ENCODE measurements at places on chromosomes 5 and 9. TPM values are rescaled to one million over a fixed set of nuclear protein-coding genes. Genes with fewer than 3 reads are reported as not detected.

GRCh38 chr5:135747824-135748223 lies 86.6 kb upstream of the SLC25A48 start:
- no peak overlapping the region for H3K27ac ChIP-seq
- no peaks in the 10 kb centered on the region for H3K36me3 ChIP-seq
- H3K27me3 ChIP-seq = peaks cover 15% of the 10 kb centered on the region
- H3K4me3 ChIP-seq = no peak overlapping the region
- H3K4me1 ChIP-seq = no peaks in the 10 kb centered on the region

DNA sequence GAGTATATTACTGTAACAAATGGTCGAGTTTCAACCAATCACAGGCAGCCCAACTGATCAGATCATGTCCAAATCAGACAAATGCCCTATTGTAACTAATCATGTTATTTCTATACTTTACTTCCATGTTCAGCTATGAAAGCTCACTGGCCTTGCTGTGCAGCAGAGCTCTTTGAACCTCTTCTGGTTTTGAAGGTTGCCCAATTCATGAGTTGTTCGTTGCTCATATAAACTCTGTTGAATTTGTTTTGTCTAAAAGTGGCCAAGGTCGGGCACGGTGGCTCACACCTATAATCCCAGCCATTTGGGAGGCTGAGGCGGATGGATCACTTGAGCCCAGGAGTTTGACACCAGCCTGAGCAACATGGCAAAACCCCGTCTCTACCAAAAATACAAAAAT lies 21.6 kb downstream of the PDE6A start:
- no peak overlapping the region for H3K27ac ChIP-seq
- no peaks in the 10 kb centered on the region for H3K4me1 ChIP-seq
- DNase-seq = no peak
- H3K4me3 ChIP-seq = no peak overlapping the region
- peaks cover 10% of the 10 kb centered on the region for H3K27me3 ChIP-seq

DNA sequence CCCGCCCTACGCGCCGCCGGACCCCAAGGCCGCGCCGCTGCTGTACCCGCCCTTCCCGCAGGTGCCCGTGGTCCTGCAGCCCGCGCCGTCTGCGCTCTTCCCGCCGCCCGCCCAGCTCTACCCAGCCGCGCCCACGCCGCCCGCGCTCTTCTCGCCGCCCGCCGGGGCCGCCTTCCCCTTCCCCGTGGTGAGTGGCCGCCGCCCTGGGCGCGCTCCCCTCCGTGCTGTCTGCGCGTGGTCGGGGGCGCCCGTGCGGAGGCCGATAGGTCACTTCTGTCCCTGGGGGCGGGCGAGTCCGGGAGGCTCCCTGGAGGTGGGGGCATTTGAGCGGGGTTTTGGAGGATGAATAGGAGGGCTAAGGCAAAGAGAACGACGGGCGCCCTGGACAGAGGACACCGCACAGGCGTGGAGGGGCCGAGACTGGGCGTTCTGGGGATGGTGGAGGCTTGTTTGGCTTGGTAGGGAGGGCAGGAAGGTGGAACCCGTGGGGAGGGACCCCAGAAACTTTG lies 9.6 kb downstream of the PRRT1B start:
- H3K27me3 ChIP-seq = peaks cover 37% of the 10 kb centered on the region
- no peaks in the 10 kb centered on the region for H3K36me3 ChIP-seq
- DNase-seq = no peak
- H3K27ac ChIP-seq = no peak overlapping the region
- no peaks in the 10 kb centered on the region for H3K4me1 ChIP-seq
- no peak overlapping the region for H3K4me3 ChIP-seq

GRCh38 chr5:133704411-133704810 lies 92.1 kb upstream of the FSTL4 start:
- no peak overlapping the region for H3K27ac ChIP-seq
- no peak for DNase-seq
- H3K36me3 ChIP-seq = no peaks in the 10 kb centered on the region
- no peaks in the 10 kb centered on the region for H3K4me1 ChIP-seq
- H3K4me3 ChIP-seq = no peak overlapping the region
- peaks cover 10% of the 10 kb centered on the region for H3K27me3 ChIP-seq

The ZNF608 gene
- total RNA-seq = 1.0 TPM

The TSSK1B gene
- total RNA-seq = not detected

DNA sequence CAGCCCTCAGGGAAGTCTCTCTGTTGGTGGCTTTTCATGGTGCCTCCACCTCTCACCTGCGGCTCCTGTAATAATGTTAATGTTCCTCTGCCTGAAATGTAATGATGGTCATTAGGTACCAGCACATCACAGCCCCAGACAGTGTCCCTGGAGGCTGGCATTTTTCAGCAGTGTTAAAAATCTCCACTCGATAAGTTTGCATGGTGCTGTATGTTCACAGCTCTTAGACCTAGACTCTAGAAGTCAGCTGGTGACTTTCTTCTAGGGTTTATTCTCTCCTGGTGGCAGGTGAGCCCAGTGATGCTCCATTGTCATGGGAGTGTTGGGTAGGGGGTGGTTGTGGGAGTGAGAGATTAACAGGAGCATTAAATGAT lies 53.1 kb downstream of the GPR107 start:
- DNase-seq = no peak
- peaks cover 3% of the 10 kb centered on the region for H3K36me3 ChIP-seq
- H3K4me1 ChIP-seq = no peaks in the 10 kb centered on the region
- H3K27me3 ChIP-seq = no peaks in the 10 kb centered on the region
- H3K27ac ChIP-seq = no peak overlapping the region
- H3K4me3 ChIP-seq = no peak overlapping the region

DNA sequence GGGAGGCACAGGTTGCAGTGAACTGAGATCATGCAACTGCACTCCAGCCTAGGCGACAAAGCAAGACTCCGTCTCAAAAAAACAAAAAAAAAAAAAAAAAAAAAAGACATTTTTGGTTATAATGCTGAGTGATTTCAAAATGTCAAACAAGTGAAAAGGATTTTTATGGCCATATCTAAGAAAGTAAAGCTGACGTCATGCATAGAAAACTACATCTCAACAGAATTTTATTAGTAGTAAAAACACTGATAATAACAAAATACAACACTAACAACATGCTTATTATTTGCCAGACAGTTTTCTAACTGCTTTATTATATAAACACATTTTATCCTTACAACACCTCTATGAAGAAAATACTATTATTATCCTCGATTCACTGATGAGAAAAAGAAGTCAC lies 833.0 kb upstream of the WWC1 start:
- H3K4me3 ChIP-seq = no peak overlapping the region
- no peak overlapping the region for H3K27ac ChIP-seq
- no peaks in the 10 kb centered on the region for H3K36me3 ChIP-seq
- H3K27me3 ChIP-seq = no peaks in the 10 kb centered on the region
- no peaks in the 10 kb centered on the region for H3K4me1 ChIP-seq

DNA sequence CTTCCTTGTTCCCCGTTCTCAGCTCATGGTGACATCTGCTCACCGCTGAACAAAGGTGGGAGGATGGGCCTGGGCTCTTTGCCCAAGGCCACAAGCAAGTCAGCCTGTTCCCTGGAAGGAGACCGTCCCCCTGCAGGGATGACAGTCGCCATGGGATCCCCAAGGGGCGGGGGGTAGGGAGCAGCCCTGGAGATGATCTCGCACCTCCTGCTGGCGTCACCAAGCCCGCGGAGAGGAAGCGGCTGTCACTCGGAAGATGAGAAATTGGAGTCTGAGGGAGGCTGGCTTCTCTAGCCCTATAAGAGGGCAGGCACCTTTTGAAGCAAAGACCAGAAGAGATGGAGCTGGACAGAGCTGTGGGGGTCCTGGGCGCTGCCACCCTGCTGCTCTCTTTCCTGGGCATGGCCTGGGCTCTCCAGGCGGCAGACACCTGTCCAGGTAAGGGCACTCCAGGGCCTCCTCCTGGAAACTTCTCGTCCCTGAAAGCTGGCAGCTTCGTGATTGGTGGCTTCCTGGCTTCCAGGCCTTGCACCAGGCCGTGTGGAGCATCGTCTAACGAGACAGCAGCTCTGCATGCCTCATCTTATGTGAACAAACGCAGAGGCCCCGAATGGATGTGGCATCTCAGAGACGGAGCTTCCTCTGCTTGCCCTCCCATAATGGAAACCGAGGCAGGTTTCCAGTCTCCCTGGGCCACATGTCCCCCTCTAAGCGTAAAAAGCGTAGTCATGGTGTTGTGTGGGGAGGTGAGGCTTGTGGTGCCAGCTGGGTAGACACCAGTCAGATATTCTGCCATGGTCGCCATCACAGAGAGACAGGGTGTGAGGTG lies at the start of gene FCN2:
FCN2 (plus strand) TSS at position 327 of the 829 bp plus-strand sequence; CDS start at position 339, 12 bp downstream.
- H3K36me3 ChIP-seq = no peaks in the 10 kb centered on the region
- H3K27me3 ChIP-seq = peaks cover 23% of the 10 kb centered on the region
- no peak within 1 kb of the TSS for H3K27ac ChIP-seq
- no peak for DNase-seq

GRCh38 chr5:58261605-58262004 lies 198.3 kb downstream of the PLK2 start:
- H3K4me3 ChIP-seq = no peak overlapping the region
- H3K4me1 ChIP-seq = no peaks in the 10 kb centered on the region
- H3K36me3 ChIP-seq = no peaks in the 10 kb centered on the region

DNA sequence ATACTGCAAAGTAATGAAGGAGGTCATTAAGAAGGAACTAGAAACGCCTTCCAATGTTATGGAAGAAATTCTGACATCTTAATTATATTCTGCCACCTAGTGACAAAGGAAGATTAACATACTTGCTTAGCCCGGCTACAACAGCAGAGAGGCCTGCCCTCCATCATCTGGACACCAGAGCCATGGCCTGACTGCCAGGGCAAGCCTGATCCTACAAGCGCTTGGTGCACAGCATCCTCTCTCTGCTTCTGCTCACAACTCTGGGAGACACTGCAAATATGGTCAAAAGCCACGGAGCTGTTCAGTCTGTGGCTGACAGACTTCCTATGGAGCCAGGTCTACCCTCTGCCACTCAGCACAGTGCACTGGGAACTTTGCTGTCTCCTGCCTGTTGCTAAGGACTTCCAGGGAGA lies 87.3 kb upstream of the SLC44A1 start:
- H3K36me3 ChIP-seq = no peaks in the 10 kb centered on the region
- H3K27ac ChIP-seq = no peak overlapping the region
- no peak overlapping the region for H3K4me3 ChIP-seq
- peaks cover 6% of the 10 kb centered on the region for H3K4me1 ChIP-seq

DNA sequence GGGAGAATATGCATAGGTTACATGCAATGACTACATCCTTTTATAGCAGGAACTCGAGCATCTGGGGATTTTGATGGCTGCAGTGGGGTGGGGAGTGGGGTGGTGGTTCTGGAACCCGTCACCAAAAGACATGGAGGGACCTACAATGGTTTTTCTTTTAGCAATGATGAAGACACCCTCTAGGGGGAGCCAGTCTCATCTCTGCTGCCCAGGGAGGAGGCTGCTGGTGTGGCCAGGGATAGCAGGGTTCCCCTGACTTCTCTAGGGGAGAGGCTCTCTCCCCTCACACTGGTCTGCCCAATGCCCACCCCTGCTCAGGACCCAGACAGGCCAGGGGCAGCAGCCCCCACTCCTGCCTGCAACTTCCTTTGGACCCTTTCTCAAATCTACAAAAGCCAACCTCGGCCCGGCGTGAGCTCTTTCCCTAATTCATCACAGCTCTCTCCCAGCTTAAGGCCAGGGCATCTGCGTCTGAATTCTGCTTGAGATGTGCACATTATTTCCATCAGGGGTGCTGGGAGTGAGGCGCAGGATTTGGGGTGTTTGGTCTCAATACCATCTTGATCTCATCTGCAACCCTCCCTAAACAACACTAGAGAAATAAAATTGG lies 73.6 kb upstream of the RETREG1 start:
- H3K4me3 ChIP-seq = no peak overlapping the region
- no peak for DNase-seq
- H3K27me3 ChIP-seq = peaks cover 3% of the 10 kb centered on the region
- H3K36me3 ChIP-seq = no peaks in the 10 kb centered on the region
- no peaks in the 10 kb centered on the region for H3K4me1 ChIP-seq

- DNase-seq = no peak
- no peaks in the 10 kb centered on the region for H3K4me1 ChIP-seq
- no peak overlapping the region for H3K27ac ChIP-seq
- peaks cover 4% of the 10 kb centered on the region for H3K27me3 ChIP-seq
- no peak overlapping the region for H3K4me3 ChIP-seq
- no peaks in the 10 kb centered on the region for H3K36me3 ChIP-seq
Measured at GRCh38 chr5:173187054-173187743, 42.9 kb downstream of the BNIP1 start.

- no peak for DNase-seq
- peaks cover 2% of the 10 kb centered on the region for H3K27me3 ChIP-seq
- H3K4me1 ChIP-seq = no peaks in the 10 kb centered on the region
- no peak overlapping the region for H3K4me3 ChIP-seq
- H3K27ac ChIP-seq = no peak overlapping the region
- H3K36me3 ChIP-seq = no peaks in the 10 kb centered on the region
Measured at GRCh38 chr9:93860694-93861658, 94.2 kb downstream of the BARX1 start.

The PCDHGA5 gene
- 0.43 TPM for total RNA-seq
